ENCODE measurements at places on chromosomes 11 and 22.

GRCh38 chr11:62603072-62603408, 1.4 kb upstream of the MTA2 start:
- no peak for DNase-seq

GRCh38 chr11:23851216-23851615, 645.6 kb upstream of the LUZP2 start:
- DNase-seq, result no peak

GRCh38 chr11:81472646-81473045, 1261.0 kb downstream of the FAM181B start:
- DNase-seq, result no peak

GRCh38 chr11:10568486-10568941, at the start of gene LYVE1:
TSS of gene LYVE1 (minus strand) at chr11:10568665. CDS start at chr11:10568532, 133 bp downstream.
- no peak for DNase-seq

DNA sequence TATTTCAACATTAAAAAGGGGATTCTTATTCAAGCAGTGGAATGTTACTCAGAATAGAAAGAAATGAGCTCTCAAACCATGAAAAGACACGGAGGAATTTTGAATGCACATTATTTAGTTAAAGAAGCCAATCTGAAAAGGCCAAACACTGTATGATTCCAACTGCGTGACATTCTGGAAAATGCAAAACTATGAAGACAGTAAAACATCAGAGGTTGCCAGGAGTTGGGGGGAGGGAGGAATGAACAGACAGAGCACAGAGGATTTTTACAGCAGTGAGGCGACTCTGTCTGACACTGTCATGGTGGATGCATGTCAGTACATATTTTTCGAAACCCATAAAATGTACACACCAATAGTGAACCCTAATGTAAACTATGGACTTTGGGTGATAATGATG, 22.9 kb upstream of the THY1 start:
- no peak for DNase-seq

DNA sequence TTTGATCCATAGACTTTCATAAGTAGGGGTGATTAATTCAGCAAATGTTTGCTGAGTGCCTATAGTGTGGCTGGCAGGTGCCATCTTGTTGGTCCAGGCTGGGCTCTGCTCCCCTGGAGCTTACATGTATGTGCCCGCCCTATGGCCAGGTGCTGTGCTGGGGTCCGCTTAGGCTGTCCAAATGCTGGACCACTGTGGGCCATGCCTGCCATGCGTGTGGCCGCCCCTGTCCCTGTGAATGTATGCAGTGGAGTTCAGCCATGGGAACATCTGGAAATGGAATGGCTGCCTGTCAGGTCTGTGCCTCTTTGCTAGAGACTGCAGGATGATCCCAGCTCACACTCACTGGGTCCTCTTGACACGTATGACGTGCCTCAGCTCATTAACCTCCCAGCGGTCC, 594.6 kb downstream of the TBC1D22A start:
- DNase-seq, result no peak

DNA sequence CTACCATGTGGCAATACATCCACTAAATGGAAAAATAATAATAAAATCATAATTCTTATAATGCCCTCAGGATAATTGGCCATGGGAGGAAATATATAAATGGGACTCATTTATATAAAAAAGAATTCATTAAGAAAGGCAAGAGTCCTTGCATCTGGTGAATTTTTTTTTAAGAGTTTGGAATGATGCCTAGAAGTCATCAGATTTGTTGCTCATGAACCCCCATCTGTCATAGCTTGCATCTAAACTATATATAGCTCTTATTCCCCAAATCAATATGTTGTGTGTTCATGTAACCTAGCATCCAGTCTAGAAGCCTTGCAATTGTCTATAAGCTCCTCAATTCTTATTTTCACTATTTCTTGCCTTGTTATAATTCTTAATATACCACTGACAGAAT, 75.9 kb downstream of the CADM1 start:
- no peak for DNase-seq

- no peak for DNase-seq
Observed at GRCh38 chr22:45087802-45088201, 75.9 kb upstream of the NUP50 start.

- no peak for DNase-seq
Observed at GRCh38 chr11:106988151-106989077, 29.9 kb downstream of the GUCY1A2 start.

- DNase-seq, result no peak
Observed at GRCh38 chr11:129894278-129895125, 876 bp downstream of the NFRKB start.

- DNase-seq, result no peak
Observed at GRCh38 chr11:26043665-26044064, 288.3 kb upstream of the ANO3 start.

DNA sequence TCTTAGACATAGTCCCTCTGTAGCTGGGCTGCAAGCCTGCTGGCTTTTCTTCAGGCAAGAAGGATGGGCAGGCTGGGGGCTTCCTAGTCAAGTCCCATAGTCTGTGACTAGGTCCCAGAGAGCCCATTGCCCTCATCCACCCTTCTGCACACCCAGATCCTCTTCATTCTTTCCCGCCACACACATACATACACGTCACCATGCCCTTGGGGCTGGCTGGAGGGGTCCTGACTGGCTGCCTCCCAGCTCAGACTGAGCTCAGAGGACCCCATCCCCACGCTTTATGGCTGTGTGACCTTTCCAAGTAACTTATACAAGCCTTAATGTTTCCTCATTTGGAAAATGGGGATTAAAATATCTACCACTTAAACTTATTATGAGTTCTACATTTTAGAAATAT, 13.5 kb upstream of the PPFIBP2 start:
- no peak for DNase-seq

- DNase-seq, result no peak
Observed at GRCh38 chr11:125625225-125625629, 264 bp downstream of the CHEK1 start.

DNA sequence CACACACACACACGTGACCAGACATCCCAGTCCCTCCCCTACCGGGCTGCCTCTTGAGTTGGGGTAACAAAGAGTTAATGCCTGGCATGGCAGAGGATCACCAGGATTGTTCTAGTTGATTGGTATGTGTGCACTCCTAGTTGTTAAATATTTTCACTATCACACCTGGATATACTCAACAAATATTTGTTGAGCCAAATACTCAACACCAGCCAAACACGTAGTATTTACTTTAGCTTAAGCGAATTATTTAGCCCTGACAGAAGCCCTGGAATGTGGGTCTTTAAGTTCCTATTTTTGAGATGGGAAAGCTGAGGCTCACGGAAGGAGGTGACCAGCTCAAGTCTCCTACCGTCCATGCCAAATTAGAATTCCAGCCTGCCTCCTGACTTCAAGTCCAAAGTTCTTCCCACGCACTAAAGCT, 10.5 kb downstream of the CD3E start:
- no peak for DNase-seq

- DNase-seq, result no peak
Observed at GRCh38 chr11:9285850-9286587, 20.9 kb upstream of the DENND5A start.

DNA sequence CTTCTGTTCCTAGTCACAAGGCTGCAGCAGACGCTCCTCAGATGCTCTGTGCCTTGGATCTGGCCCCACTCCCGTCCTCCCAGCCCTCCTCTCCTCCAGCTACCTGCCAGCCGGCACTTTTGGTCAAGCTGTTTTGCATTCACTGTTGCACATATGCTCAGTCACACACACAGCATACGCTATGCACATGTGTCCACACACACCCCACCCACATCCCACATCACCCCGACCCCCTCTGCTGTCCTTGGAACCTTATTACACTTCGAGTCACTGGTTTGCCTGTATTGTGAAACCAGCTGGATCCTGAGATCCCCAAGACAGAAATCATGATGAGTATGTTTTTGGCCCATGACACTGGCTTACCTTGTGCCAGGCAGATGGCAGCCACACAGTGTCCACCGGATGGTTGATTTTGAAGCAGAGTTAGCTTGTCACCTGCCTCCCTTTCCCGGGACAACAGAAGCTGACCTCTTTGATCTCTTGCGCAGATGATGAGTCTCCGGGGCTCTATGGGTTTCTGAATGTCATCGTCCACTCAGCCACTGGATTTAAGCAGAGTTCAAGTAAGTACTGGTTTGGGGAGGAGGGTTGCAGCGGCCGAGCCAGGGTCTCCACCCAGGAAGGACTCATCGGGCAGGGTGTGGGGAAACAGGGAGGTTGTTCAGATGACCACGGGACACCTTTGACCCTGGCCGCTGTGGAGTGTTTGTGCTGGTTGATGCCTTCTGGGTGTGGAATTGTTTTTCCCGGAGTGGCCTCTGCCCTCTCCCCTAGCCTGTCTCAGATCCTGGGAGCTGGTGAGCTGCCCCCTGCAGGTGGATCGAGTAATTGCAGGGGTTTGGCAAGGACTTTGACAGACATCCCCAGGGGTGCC, 109.8 kb downstream of the BCR start:
- peak; percentile 37 for DNase-seq

- no peak for DNase-seq
Observed at GRCh38 chr11:40508303-40508702, 951.1 kb downstream of the LRRC4C start.

- DNase-seq, result no peak
Observed at GRCh38 chr11:92413757-92414513, 189.3 kb downstream of the FAT3 start.

GRCh38 chr11:44944853-44945235, 5.8 kb downstream of the TP53I11 start:
- DNase-seq, result no peak

DNA sequence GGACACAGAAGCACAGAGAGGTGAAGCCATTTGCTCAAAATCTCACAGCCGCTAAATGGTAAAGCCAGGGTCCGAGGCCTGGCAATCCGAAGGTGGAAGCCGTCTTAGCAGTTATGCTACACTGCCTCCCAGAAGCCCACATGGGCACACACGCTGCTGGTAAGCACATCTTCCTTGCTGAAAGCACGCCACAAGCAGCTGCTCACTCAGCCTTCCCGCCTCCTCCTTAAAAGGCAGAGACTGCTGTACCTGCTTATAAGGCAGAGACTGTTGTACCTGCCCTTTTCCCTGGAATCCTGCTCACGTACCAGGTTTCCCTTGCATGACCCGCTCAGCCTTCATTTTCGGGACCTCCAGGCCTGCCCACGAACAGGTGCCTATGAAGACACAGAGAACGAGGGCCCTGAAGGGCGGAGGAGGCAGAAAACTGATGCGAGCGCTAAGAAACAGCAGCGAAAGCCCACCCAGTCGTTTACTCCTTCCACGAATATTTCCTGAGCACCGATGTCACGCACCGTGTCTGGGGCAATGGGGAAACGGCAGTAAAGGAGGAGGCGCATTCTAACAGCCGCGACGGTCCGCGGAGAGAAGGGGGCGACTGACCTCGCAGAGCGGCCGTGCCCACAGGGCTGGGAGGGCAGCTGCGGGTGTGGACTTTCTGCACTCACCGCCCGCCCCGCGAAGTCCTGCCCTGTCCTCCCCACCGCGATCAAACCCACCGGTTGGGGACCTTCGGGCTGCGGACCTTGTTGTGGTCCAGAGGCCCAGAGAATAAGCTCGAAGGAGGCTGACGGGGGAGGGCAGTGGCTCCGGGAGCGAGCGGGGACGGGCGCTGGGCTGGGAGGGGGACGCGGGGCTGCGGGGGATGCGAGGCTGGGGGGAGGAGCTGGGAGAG, 13.0 kb downstream of the SPATA19 start:
- no peak for DNase-seq

DNA sequence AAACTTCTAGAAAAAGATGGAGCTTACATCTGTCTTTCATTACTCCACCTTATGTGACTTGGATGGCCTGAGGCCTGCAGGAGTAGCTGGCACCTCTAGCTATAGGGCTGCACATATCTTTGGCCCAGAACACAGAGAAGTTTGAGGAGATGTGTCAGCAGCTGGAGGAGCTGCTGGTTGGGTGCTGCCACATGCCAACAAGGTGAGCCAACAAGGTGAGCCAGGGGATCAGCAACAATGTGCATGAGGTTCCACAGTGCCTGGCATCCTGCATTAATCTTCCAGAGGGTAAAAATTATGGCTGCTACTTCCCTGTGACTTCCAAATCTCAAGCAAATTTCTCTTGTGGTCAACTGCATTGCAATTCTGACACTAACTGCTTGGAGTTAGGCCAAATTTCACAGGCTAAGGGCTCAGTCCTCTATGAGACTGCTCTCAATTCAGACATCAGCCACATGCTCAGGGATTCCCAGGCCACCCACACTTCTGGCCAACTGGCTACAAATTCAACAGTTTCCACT, 16.0 kb downstream of the RBM7 start:
- DNase-seq, result no peak

DNA sequence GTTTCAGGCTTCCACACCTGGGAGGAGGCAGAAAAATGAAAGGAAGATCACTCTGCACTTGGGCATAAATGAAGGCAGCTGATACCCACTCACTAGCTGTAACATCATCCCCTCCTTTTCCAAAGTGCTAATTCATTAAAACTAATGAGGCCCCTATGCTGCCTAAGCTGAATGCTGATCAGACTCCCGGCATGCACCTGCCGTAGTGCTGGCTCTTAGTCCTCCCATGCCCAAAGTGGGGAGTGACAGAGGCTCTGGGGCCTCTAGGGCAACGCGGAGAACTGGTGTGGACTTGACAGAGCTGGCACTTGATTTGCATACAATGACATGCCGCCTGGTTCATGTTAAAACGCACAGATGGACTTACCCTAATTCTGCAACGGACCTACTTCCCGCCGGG, 96.5 kb upstream of the NCAM1 start:
- DNase-seq, result no peak

- no peak for DNase-seq
Observed at GRCh38 chr11:7444091-7444981, 41.0 kb upstream of the OLFML1 start.

- no peak for DNase-seq
Observed at GRCh38 chr22:19769393-19769715, 8.8 kb downstream of the TBX1 start.

DNA sequence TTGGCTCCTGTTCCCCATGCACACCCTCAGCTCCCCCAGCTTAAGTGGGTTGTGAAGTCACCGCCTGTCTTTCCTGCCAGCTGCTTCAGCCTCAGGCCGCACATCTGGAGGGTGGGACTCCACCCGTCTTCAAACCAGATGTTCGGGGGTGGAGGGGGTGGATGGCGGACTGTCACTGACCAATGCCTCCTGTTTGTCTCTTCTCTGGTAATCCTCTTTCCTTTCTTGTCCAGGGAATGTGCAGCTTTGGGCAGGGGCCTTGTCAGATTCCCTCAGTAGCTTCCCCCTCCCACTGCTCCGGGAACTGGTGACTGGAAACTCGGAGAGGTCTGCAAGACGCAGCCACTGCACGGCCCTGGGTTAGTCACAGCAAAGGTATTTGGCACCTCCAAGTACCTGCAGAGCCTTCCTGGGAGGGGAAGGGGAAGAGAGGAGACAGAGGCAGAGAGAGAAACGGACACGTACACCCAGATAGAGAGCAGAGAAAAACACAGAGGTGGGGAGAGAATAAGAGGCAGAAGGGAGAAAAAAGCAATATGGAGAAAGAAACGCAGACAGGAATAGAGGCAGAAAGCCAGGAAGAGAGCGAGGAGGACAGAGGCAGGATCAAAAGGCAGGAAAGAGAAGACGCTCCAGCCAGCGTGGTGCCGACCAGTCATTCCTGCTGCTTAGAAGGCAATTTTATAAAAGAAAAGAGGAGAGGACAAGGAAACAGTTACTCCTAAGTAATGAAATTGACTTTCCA, 56.1 kb upstream of the TIMP3 start:
- no peak for DNase-seq

Measured in activated T-cell treated with anti-CD3 and anti-CD28 coated beads for 24 hours (primary cell).